ENCODE measurements at places on chromosomes 2 and 18.

DNA sequence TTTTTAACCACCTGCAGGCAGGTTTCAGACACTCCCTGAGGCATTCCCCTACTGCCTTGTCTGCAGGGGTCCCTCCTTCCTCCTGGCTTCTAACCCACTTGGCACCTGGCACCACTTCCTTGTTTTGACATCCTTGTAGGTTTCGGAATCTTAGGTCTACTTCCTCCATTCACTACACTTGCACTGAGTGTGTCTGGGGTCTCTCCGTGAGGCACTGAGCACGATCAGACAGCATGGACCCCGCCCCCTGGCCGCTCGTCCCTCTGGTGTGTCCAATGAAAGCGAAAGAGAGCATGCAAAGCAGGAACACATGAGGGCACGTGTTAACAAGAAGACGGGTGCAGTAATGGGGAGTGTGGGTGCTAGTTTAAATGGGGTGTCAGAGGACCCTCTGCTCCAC lies 63.8 kb downstream of the HAUS1 start:
- no peak for DNase-seq

- DNase-seq = no peak
Measured at GRCh38 chr2:188439986-188440385, 148.3 kb downstream of the GULP1 start.

DNA sequence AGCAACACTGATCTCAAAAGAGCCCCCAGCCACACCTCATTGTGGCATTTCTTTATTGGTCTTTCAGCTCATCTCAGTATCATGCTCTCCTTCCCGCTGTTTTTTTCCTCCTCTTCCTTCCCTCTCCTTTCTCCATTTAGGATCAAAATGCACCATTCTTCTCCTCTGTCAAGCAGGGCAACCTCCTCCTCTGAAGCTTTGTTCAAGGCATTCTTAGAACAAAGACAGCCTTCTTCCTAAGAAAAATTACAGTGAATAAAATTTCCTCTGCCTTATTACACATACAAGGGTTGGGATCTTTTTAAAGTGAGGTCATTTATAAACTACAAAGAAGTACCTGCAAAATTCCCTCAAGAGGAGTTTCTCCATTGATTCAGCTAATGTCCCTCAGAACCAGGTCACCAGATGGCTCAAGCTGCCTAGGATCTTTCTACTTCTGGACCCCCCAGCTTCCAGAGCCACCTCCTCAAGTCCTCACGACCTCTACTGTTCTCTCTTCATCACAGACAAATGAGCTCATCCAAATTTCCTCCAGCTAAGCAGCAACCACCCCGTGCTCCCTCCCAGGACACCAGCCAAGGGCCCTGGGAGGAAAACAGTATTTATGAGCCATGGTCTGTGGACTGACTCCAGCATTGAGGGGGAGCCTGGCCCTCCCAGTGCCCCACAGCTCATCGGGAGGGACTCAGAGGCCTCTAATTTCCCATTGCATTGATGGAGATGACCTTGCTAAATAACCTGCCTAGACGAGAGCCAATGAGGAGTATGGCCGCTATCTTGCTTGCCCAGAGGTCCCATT lies 18.0 kb downstream of the SFXN5 start:
- DNase-seq = peak; percentile 82

GRCh38 chr2:56376699-56377665 lies 193.2 kb downstream of the CCDC85A start:
- peak; percentile 50 for DNase-seq

GRCh38 chr2:134323777-134324176 lies 69.9 kb downstream of the MGAT5 start:
- DNase-seq = no peak

- DNase-seq = no peak
Measured at GRCh38 chr2:191029280-191029950, 15.4 kb upstream of the STAT1 start.

DNA sequence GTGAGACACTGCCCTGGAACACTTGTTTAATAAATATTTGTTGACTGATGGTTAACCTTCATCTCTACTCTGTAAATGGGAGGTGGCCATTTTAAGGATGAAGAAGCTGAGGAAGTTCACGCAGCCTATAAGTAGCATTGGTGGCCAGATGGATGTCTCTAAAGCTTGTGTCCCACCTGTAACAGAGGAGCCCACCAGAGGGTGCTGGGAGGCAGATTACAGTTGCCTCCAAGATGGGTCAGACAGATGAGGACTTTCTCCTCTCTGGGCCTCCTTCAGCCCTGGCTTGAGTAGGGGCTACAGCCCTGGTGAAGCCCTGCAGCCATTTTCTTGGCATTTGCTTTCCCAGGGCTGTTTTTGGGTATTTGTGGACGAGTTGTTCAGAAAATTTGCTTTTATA lies 45.0 kb upstream of the MCFD2 start:
- DNase-seq = no peak

DNA sequence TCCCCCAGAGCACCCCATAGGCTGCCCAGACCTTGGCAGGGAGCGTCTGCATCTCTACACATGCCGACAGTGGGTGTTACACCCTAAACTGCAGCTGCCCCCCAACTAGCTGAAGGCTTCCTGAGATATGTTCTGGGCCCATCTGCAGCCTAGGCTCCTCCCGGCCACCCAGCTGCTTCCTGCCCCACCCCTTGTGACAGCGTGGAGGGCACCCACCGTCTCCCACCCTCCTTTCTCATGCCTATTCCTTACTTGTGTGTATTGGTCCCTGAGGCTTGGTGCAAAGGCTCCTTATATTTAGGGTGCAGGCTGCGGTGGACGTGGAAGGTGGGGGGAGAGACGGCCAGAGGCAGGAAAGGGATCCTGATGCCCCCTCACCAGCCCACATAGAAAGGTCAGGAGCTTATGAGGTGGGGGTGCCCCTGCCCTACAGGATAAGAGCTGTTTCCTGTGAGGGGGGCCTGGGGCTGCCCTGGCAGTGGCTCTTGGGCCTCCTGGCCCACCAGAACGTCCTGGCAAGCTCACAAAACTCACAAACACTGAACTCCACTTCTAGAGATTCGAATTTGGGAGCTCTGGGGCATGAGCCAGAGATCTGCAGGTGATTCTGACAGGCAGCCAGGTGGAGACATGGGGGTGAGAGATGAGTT lies 7.3 kb upstream of the PROM2 start:
- no peak for DNase-seq

DNA sequence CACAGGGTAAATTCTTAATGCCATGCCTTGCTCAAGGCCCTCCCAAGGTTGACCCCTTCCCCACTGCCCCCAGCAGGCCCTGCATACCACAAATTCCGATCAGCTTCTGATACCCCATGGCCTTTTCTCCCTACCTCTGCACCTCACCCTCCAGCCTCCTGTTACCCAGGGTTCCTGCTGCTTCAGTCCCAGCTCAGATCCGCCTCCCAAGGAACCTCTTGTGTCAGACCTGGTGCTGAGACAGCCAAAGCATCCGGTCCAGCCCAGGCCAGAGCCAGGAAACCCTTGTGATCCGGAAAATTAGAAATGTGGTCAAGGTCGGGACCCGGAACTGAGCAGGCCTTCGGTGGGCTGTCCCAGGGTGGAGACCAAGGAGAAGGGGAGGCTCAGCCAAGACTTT lies 231.3 kb downstream of the BCL2 start:
- DNase-seq = no peak

GRCh38 chr18:79395761-79396404 lies at the start of gene NFATC1:
TSS of gene NFATC1 (plus strand) at chr18:79395930. CDS start at chr18:79396225, 295 bp downstream.
- DNase-seq = peak; percentile 92

DNA sequence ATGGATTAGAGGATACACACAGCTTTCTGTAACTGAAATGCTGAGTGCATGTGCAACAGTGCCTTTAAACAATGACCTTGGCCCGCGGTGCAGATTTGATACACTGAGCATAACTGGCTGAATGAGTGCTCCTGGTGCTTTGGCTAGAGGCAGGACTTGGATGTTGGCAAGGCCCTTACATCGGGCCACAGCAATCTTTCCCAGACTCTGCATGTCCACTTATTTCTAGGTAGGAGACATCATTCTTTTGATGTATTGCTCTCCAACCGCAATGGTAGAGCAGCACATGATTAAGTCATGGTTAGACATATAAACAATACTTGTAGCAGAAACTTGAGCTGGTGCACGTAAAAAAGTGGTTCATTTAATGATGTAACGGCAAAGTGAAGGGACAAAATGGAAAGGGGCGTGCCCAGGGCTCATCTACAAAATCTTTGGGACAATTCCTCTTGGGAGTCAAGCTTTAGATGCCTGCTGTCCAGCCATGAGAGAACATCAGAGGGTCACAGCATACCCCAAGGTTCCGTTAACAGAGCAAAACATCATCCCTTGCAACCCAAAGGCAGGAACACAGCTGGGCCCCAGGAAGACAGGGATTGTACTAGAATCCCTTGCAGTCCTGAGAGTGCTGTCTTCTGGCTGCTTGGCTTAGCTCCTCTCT lies 43.4 kb downstream of the RAB31 start:
- no peak for DNase-seq

DNA sequence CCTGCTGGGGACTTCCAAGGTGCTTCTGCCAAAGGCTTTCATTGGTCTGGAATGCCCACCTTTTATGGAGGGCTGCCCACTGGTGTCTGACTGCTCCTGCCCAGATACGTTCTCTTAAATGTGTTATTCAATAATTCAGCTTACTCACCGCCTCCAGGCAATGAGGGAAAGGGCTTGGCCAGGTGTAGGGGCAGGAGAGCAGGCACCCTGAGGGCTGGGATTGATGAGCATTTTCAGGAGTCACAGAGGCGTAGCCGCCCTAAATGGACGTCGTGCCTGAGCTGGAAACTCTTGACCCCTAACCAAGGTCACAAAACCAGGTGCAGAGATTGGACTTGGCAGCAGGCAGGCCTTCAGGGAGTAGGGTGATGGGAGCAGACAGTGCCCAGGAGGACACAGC lies 26.8 kb downstream of the MAL start:
- DNase-seq = no peak

DNA sequence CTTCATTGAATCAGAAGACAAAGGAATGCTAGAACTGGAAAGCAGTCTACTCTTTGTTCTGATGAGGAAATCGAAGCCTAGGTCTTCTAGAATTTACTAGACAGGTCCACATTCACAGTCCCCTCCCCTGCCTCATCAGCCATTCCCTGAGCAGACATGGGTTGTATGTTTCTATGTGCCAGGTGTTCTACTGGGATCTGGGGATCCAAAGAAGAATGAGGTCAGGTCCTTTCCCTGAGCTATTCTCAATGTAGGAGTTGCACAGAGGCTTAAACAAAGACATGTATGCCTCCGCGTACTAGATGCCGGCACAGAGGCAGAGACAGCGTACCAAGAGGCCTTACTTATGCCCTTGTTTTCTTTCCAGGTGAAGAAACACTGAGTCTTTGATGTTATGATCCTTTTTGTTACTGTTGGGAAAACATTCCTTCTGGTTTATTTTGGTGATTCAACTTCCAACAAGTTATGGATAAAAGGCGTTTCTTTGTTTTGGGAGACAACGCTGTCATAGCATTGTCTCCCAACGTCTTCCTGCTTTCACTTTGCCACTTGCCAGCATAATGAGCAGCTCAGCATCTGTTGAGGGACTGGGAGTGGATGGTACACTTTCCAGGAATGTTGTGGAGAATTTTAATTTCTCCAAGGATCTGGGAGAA lies 174.4 kb downstream of the ALPK2 start:
- no peak for DNase-seq

GRCh38 chr2:217468042-217468830 lies 534.6 kb downstream of the TNS1 start:
- DNase-seq = no peak

DNA sequence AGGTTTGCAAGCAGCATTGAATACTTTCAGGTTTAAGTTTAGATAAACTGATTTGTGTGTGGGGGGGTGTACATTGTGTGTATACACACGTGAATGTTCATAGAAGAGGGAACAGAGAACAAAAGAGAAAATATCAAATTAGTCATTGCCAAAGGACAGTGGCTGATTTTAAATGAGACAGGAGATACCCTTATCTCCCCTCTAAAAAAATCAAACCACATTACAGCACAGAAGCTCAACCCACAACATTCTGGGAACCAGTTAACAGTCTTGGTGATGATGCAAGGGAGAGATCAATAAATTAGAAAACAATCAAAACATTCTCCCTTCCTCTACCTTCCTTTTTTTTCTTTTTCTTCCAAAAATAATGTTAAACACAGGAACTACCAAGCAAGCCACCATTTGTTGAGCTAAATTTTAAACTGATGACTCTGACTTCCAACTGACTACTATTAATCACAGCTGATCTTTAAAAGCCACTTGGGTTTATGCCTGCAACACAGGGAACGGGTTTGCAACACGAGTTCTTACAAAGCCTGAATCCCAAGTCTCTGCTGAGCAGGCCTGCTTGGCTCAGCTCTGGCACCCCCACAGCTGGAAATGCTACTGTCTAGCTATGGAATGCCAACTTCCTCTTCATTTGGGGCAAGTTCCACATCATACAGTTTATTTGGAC lies 119.2 kb upstream of the ACVR1C start:
- peak; percentile 91 for DNase-seq

- DNase-seq = peak; percentile 45
Measured at GRCh38 chr2:3730646-3731045, 27.3 kb downstream of the DCDC2C start.

GRCh38 chr18:22015156-22015555 lies 154.2 kb upstream of the GATA6 start:
- peak; percentile 51 for DNase-seq

- peak; percentile 63 for DNase-seq
Measured at GRCh38 chr2:43676322-43677050, at the start of gene C1GALT1C1L. TSS of gene C1GALT1C1L (minus strand) at chr2:43676429. CDS start at chr2:43676322, 107 bp downstream.

DNA sequence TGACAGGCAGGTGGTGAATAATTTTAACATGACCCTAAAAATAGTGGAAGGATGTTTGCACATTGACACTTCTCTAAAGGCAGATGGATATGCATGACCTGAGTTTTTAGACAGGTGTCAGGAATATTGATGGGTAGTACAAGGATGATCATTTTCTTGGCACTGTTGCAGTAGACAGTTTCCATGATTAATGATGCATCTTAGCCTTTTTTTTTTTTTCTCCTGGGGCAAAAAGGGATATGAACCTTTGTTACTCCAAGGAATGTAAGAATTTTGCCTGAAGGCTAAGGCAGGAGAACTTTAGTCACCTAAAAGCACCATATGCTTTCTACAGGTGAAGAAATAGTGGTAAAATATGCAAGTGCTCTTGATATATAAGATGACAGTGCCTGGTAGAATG lies 136.3 kb upstream of the CAVIN2 start:
- no peak for DNase-seq

DNA sequence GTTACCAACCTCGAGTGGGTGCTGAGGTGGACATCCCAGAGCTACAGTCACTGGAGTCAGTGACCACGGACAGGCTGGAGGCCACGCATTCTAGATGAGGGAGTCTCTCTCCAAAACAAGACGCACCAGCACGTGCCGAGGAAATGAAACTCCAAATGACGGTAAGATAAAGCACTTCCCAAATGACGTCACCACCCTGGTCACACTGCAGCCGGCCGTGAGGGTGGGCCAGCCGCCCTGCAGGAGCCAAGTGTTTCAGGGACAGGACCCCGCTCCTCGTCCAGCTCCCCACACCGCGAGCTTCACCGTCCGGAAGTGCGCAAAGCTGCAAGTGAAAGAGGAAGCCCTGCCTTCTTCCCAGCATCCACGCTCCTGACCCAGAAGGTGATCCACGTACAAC lies 99.4 kb downstream of the ZNF516 start:
- no peak for DNase-seq

- peak; percentile 23 for DNase-seq
Measured at GRCh38 chr2:204487447-204488229, 57.6 kb upstream of the PARD3B start.

GRCh38 chr2:96541398-96542152 lies 5.0 kb downstream of the ARID5A start:
- DNase-seq = peak; percentile 86

GRCh38 chr2:231297108-231297908 lies 98.2 kb upstream of the B3GNT7 start:
- peak; percentile 74 for DNase-seq

- no peak for DNase-seq
Measured at GRCh38 chr2:168090366-168091135, 156.8 kb downstream of the STK39 start.

- DNase-seq = no peak
Measured at GRCh38 chr2:151886241-151886640, 58.0 kb upstream of the ARL5A start.

All from GM23248 (cell line).